ENCODE measurements at places on chromosomes 2 and 18.
A peak's percentile ranks its signal among the peaks of the same experiment; 100 is the strongest.

DNA sequence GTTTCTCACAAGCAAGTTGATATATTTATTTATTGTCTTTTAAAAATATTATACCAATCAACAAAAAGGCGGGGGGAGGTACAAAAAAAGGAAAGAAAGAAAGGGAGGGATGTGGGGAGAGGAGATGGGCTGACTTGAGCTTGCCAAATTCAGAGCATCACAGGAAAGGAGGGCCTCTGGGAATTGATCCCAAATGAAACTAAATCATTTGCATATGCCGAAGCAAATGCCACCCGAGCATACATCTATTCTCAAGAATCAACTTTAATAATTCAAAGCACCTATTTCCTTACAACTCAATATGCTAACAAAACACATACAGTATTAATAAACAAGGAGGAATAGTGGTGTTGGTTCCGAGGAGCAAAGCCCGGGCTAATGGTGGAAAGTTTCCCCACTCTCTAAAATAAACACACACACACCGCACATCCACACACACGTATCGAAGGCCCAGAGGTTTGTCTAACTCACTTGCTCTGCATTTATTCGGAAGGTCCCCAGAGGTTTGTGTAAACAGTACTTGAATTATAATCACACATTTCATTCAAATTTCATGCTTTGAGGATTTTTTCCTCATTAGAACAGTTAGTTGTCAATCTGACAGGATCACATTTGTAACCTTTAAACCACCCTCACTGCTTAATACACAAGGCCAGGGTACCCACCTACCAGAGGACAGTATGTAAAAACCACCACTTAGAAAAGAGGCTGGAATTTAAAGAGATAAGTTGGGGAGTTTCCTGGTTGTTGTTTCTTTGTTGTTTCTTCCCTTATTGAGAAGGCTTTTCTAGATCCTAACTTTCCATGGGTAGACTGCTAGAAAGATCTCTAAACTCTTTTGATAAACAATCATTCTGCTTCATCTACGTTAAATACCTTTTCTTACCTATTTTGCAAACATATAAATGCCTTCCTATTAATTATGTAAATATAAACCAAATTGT, 264.7 kb downstream of the TCF4 start:
- DNase-seq, result peak; percentile 20

GRCh38 chr2:225998116-225998515, 598.6 kb downstream of the NYAP2 start:
- DNase-seq, result no peak

DNA sequence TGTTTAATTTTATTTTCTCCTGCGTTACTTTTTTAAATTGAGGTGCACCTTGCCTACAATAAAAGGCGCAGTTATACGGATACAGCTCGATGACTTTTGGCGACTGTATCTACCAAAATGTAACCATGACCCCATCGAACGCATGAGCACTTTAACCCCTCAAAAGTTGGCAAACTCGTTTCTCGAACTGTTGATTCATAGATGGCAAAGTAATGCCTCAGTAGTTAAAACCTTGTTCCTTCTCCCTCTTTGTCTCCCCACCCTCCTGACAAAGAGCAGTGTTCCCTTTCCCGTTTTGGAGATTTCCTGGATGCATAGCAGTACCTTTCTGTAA, 577 bp downstream of the MOGAT1 start:
- DNase-seq, result no peak

DNA sequence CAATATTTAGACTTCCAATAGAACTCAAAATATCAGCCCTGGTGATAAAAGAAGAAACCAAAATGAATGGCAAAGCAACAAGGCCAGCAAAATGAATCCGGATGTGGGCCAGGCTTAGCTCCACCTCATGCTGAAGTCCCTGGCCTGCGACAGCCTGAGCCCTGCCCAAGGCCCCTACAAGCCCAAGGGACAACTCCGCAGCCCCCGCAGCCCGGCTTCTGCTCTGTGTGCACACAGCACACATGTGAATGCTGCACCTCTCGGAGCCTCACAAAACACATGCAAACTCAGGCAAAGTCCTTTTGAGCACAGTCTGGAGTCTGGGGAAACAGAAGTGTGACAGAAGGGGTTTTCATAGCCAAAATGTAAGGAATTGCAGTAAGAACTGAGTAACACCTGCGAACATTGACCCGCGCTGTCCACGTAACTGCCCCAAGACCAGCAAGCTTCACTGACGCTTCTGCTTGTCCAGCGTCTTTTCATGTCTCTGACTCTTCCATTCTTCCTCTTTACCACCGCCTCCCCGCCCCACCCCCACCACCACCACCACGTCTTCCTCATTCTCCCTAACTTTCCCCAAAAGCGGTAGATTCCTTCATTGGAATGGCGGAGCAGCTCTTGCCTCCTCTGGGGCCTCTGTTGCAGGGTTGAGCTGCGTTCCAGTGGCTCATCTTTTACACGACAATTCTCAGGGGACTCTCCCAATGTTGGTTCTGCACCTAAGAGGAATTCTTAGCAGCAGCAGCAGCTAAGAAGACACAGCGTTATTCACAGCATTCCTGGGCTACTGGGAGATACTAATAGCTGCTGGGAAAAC, 136.4 kb upstream of the COPS8 start:
- no peak for DNase-seq

DNA sequence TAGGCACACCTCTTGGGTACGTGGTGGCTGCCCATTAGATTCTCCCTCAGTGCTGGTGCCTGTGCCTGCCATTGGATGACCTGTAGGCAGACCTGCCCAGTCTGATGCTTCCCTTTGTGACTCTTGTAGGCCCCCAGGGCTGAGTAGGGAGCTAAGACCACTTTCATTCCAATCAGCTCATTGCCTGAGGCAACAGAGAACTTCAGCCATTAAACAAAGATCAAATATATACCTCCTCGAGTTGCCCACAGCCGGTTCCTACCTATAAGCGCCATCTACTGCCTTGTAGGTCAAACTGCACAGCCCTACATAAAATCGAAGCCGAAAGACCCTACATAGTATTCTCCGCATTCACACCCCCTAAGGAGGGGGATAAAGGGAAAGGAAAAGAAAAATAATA, 184.6 kb downstream of the ETAA1 start:
- no peak for DNase-seq

- DNase-seq, result no peak
These were observed 74.3 kb upstream of the CCDC141 start for GRCh38 chr2:179124282-179124681.

GRCh38 chr2:118223992-118224894, 136.0 kb downstream of the INSIG2 start:
- no peak for DNase-seq
